ENCODE measurements at places on chromosomes 4 and X. TPM values are rescaled to one million over a fixed set of nuclear protein-coding genes. Genes with fewer than 3 reads are reported as not detected.

Gene SLC26A1
- 4.2 TPM for total RNA-seq

Gene TEC
- 5.5 TPM for total RNA-seq

Gene NEIL3
- total RNA-seq = 3.7 TPM

Gene CABS1
- total RNA-seq = not detected

Gene NWD2
- total RNA-seq = 44.5 TPM

Gene RASSF6
- 0.31 TPM for total RNA-seq

Gene PWWP3B
- total RNA-seq = 1.4 TPM

Gene LONRF3
- total RNA-seq = 1.9 TPM

DNA sequence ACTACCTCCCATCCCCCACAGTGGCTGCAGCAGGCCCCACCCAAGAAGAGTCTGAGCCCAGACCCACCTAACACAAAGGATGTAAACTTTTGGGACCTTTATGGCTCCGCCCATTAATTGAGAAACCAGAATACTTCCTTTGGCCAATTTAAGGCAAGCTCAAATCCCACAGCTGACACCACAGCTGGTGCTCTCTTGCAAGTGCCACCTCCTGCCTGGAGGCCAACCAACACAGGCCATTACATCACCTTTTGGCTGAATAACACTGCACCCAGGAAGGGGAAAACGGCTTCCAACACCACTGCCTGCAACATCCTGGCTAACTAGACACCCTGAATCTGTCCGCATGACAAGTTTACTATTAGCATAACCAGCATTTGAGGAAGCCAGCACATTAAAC, 248.8 kb downstream of the PRDM5 start:
- no peak for DNase-seq

DNA sequence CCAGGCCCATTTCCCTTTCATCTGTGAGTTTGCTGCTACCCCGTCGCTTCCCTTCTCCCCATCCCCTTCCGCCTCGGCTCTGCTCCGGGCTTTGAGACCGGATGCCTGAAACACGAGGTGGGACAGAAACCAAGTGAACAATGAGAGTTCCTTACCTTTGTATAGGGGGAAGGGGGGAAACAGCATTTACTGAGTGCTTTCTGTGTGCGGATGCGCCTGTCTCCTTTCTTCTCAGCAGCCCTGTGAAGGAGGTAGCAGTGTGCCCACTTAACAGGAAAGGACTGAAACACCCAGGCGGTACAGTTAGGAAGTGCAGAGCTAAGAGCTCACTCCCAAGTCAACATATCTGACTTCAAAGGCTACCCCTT, 43.2 kb upstream of the TMSB15B start:
- DNase-seq = no peak

DNA sequence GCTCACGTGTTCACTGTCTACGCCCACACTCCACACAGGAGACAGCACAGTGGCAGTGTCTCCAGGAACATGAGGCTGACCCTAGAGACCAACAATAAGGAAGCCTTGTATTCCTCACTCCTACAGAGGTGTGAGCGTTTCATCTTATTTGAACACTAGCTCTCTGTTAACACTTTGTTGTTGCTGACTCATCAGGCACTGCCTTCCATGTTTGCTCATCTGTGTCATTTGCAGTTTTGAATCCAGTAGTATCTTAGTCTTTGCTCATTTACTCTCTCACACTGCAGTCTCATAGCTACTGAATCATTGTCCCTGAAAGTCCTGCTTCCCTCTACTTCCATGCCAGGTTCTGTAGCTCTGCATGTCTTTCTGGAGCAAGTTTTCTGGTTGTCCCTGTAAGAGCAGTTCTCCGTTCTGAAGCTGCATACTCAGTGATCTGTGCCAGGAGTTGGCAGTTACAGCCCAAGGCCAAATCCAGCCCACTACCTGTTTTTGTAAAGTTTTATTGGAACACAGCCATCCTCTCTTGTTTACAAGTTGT, 80.3 kb upstream of the DCLK2 start:
- peak; percentile 17 for DNase-seq

DNA sequence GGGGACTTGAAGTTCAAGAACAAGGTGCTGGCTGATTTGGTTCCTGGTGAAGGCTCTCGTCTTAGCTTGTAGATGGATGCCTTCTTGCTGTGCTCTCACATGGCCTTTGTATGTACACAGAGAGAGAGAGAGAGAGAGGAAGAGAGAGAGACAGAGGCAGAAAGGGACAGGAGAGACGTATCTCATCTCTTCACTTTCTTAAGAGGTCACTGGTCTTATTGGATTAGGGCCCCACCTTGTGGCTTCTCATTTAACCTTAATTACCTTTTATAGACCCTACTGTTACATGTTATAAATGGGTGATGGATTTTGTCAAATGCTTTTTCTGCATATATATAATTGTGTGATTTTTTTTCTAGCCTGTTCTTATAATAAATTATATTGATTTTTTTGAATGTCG, 1444.2 kb downstream of the ADGRL3 start:
- DNase-seq = no peak

GRCh38 chrX:16586377-16587112, 63.4 kb upstream of the S100G start:
- DNase-seq = no peak

GRCh38 chr4:162700815-162701361, 465.8 kb downstream of the NAF1 start:
- DNase-seq = no peak

DNA sequence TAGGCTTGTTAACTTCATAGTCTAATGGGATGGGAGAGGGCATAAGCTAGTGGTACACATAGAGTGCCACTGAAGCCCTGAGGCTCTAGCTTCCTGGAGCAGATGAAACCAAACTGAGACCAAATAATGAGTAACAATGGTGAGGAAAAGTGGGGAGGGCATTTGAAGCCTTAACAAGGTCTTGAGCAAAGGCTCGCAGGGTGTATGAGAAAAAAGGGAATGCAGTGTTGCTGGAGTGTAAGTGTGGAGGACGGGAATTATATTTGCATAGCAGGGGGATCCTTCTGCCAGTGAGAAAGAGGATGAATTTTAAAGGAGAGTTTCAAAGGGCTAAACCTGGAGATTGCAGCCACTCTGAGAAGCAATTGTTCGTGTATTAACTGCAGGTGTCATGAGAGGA, 263.1 kb downstream of the ANK2 start:
- DNase-seq = no peak

DNA sequence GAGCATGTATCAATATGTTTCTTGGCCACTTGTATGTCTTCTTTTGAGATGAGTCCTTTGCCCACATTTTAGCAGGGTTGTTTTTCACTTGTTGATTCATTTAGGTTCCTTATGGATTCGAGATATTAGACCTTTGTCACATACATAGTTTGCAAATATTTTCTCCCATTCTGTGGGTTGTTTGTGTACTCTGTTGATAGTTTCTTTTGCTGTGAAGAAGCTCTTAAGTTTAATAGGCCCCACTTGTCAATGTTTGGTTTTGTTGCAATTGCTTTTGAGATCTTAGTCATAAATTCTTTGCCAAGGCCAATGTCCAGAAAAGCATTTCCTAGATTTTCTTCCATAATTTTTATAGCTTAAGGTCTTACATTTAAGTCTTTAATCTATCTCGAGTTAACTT, 280.7 kb upstream of the GALNT7 start:
- no peak for DNase-seq

GRCh38 chr4:1091561-1091995, 21.8 kb downstream of the RNF212 start:
- DNase-seq = no peak

DNA sequence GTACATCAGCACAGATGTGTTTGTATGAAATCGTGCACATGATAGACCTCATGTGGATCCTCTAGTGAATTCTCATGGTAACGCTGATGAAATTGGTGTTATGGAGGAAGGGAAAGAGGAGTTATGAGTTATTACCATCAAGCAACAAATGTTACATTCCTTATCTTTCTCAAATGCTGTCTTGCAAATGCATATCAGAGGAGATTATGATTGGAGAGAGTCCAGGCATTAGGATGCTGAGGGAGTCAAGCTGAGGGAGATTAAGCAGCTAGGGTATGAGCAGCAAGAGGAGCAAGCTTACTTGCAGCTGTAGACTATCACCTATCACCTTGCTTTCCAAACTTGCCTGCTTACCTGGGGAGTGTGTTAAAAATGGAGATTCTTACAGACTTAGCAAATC, 36.8 kb upstream of the SFRP2 start:
- DNase-seq = no peak

GRCh38 chr4:122171323-122171722, 19.2 kb downstream of the BLTP1 start:
- no peak for DNase-seq

- no peak for DNase-seq
Measured at GRCh38 chr4:47747846-47748494, 89.9 kb downstream of the CORIN start.

- no peak for DNase-seq
Measured at GRCh38 chr4:169975131-169975837, 50.9 kb downstream of the MFAP3L start.
